ENCODE measurements at places on chromosomes 2 and 18. TPM values are rescaled to one million over a fixed set of nuclear protein-coding genes. Genes with fewer than 3 reads are reported as not detected.
A peak's percentile ranks its signal among the peaks of the same experiment; 100 is the strongest.

Gene FOSL2
- 46.8 TPM for total RNA-seq

GRCh38 chr2:234095301-234095700 is 44.8 kb downstream of the SPP2 start:
- DNase-seq = no peak

Gene BMP10
- not detected for total RNA-seq

Gene SLC4A3
- 11.6 TPM for total RNA-seq

- DNase-seq = no peak
These were observed 125.1 kb downstream of the CPS1 start for GRCh38 chr2:210681491-210681890.

Gene LCLAT1
- 22.0 TPM for total RNA-seq

- peak; percentile 79 for DNase-seq
These were observed 66.9 kb downstream of the LTBP1 start for GRCh38 chr2:33013684-33014110.

DNA sequence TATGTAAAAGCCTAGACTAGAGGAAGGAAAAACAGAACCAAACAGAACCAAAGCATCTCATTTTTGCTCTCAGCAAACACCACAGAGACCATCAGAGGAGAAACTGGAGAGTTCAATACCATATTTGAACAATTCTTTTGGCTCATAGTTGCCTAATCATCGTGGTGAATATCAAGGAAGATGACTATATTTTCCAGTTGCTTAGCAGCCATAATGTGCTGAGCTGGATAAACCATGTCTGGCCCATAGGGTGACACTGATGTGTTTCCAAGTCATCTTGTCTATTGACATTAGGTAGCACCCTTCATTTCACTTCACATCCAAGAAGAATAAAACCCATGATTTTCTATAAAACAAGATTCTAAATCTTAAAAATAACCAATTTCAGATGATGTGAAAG is 5.9 kb upstream of the XRCC5 start:
- no peak for DNase-seq

Data from PC-3 (cell line).